Uterus (tissue), 4 donors: ENCODE measurements at places on chromosomes 7 and 10.

- no peak overlapping the region for H3K27ac ChIP-seq
- peak overlapping the region; percentile 21 for H3K4me3 ChIP-seq
- H3K4me1 ChIP-seq: no peaks in the 10 kb centered on the region
- no peaks in the 10 kb centered on the region for H3K27me3 ChIP-seq
- no peaks in the 10 kb centered on the region for H3K36me3 ChIP-seq
These were observed 20.0 kb upstream of the SMO start for GRCh38 chr7:129168231-129169021.

DNA sequence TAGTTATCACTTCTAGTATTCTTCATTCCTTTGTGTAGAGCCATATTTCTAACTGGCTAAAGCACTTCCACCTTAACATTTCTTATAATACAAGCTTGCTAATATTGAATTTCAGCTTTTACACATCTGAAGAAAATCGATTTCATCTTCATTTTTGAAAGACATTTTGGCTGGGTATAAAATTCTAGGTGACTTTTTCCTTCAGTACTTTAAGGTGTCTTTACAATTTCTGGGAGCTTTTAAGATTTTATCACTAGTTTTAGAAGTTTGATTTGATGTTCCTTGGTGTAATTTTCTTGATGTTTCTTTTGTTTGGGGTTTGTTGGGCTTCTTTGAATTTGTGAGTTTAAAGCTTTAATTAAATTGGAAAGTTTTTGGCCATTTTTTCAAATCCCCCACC lies 38.5 kb upstream of the TMEM168 start:
- H3K27ac ChIP-seq: no peak overlapping the region
- no peaks in the 10 kb centered on the region for H3K4me1 ChIP-seq
- no peaks in the 10 kb centered on the region for H3K36me3 ChIP-seq
- H3K27me3 ChIP-seq: no peaks in the 10 kb centered on the region

- H3K27ac ChIP-seq: no peak overlapping the region
- no peaks in the 10 kb centered on the region for H3K27me3 ChIP-seq
- H3K36me3 ChIP-seq: no peaks in the 10 kb centered on the region
These were observed 120.2 kb upstream of the CTTNBP2 start for GRCh38 chr7:117993377-117994003.

GRCh38 chr7:101154693-101155102 lies 422 bp downstream of the AP1S1 start:
- H3K27ac ChIP-seq: peak overlapping the region; percentile 22
- DNase-seq: no peak
- no peaks in the 10 kb centered on the region for H3K36me3 ChIP-seq
- H3K27me3 ChIP-seq: no peaks in the 10 kb centered on the region
- H3K4me1 ChIP-seq: peaks cover 9% of the 10 kb centered on the region
- peak overlapping the region; percentile 59 for H3K4me3 ChIP-seq

- no peaks in the 10 kb centered on the region for H3K27me3 ChIP-seq
- no peak overlapping the region for H3K4me3 ChIP-seq
- no peak overlapping the region for H3K27ac ChIP-seq
- no peaks in the 10 kb centered on the region for H3K4me1 ChIP-seq
These were observed 23.1 kb upstream of the SRGN start for GRCh38 chr10:69064762-69065328.

GRCh38 chr7:110521357-110521911 lies 569.5 kb upstream of the LRRN3 start:
- no peak overlapping the region for H3K4me3 ChIP-seq
- no peaks in the 10 kb centered on the region for H3K27me3 ChIP-seq
- H3K4me1 ChIP-seq: no peaks in the 10 kb centered on the region
- DNase-seq: no peak

DNA sequence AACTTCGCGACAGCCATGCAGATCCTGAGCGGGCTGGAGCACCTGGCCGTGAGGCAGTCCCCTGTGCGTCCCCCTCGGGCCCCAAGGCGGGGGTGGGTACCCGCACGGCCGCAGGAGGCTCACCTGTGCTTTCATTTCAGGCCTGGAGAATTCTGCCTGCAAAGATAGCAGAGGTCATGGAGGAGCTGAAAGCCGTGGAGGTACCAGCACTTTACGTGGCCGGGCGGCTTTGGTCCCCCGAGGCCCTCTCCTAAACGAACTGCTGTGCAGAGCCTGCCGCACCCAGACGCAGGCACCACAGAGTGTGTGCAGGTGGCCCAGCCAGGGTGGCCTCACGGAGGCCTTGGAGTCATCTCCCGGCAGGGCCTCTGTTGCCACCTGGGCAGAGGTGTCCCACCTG lies 11.1 kb upstream of the UTF1 start:
- no peaks in the 10 kb centered on the region for H3K36me3 ChIP-seq
- no peak overlapping the region for H3K4me3 ChIP-seq
- H3K4me1 ChIP-seq: no peaks in the 10 kb centered on the region
- H3K27me3 ChIP-seq: no peaks in the 10 kb centered on the region
- H3K27ac ChIP-seq: no peak overlapping the region
- DNase-seq: no peak
